ENCODE measurements at places on chromosomes 16 and 17. TPM values are rescaled to one million over a fixed set of nuclear protein-coding genes. Genes with fewer than 3 reads are reported as not detected.

Gene GPR139
- total RNA-seq, result not detected

Gene RND2
- total RNA-seq, result 0.11 TPM

Gene KCNJ12
- total RNA-seq, result 1.5 TPM

Gene BAHCC1
- 8.5 TPM for total RNA-seq

Gene C1QTNF1
- 60.4 TPM for total RNA-seq

Gene KRTAP9-3
- not detected for total RNA-seq

Gene MVP
- 137 TPM for total RNA-seq

Gene TERB1
- 0.07 TPM for total RNA-seq

Gene TK2
- 19.8 TPM for total RNA-seq

Gene PLEKHH3
- total RNA-seq, result 15.2 TPM

Gene DUSP3
- 63.0 TPM for total RNA-seq

Gene PRSS33
- total RNA-seq, result not detected

Gene SKAP1
- not detected for total RNA-seq

Gene TMC7
- 6.2 TPM for total RNA-seq

Gene RAB11FIP4
- total RNA-seq, result 1.6 TPM

Gene CD19
- total RNA-seq, result not detected

Gene TSPOAP1
- not detected for total RNA-seq

Gene TBC1D3
- not detected for total RNA-seq

Gene DNAI2
- total RNA-seq, result not detected

Gene ABCC12
- total RNA-seq, result 0.05 TPM

Gene AGRP
- total RNA-seq, result not detected

Gene GSDMA
- not detected for total RNA-seq

Gene TAC4
- total RNA-seq, result not detected

Gene CASKIN1
- 0.58 TPM for total RNA-seq

Gene HASPIN
- total RNA-seq, result 15.6 TPM

Gene CDH11
- 0.64 TPM for total RNA-seq

Gene CA7
- total RNA-seq, result not detected

Data from A549 treated with dexamethasone at 1 μM for 4 hours (cell line).